ENCODE measurements at places on chromosomes 3 and 15.
A peak's percentile ranks its signal among the peaks of the same experiment; 100 is the strongest.

DNA sequence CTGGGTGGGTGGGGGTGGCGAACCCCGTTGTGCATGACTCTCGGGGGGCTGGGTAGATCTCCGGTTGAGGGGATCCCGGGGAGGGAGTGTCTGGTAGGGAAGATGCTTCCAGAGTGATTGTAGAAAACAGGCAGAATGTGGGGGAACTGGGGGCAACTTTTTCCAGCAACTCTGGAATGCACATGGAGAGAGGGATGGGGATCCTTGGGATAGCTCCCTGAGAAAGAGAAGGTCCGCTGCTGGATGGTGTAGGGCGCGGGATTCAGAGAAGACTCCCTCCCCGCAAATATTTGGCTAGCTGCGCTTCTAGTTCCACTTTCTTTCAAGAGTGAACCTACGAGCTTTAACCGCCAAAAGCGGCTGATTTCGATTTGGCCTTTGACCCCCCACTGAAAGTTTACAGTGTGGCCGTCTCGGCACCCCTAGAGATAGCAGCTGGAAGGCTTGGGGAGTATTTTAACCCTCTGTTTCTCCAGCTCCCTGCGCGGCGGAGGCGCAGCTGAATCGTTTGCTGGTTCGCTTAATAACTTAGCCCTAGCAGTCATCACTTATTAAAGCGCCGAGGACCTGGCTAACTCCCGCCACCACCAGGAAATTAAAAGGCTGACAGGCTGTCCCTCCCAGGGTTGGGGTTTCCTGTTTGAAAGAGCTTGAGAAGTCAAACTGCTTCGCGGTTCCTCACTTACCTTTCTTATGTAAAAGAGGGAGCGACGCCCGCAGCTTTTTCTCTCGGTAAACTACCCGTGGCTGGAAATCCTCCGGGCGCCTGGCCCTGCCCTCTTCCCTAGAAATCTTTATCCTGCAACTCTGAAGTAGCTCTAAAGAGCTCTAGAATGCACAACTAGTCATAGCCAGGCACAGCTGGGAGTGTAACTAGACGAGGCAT lies 1.2 kb downstream of the PHLDB2 start:
- DNase-seq: peak; percentile 68

DNA sequence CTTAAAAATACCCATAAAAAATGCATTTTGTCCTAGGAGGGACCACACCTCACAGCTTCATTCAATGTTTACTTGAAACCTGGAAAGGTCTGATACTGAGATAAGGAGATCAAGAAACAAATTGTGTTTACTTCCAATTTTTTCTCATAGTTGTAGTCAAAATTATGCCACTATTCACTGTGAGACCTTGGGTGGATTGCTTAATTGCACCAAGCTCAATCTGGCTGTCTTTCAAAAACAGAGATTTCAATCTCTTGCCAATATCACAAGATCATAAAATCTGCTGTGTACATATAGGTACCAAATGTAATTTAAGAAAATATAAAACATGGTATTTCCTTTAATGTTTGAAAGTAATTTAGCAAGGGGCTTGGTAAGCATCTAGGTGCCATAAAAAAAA lies 186.4 kb upstream of the THBS1 start:
- no peak for DNase-seq

- DNase-seq: no peak
These were observed 29.3 kb upstream of the XYLB start for GRCh38 chr3:38317192-38317759.

GRCh38 chr3:10074666-10075065 lies 33.4 kb downstream of the FANCD2OS start:
- DNase-seq: no peak

GRCh38 chr3:151556596-151556995 lies 95.7 kb upstream of the IGSF10 start:
- no peak for DNase-seq

- no peak for DNase-seq
These were observed 400.8 kb upstream of the PROK2 start for GRCh38 chr3:72185549-72186399.

GRCh38 chr15:52796753-52797520 lies 6.8 kb upstream of the ONECUT1 start:
- DNase-seq: no peak

DNA sequence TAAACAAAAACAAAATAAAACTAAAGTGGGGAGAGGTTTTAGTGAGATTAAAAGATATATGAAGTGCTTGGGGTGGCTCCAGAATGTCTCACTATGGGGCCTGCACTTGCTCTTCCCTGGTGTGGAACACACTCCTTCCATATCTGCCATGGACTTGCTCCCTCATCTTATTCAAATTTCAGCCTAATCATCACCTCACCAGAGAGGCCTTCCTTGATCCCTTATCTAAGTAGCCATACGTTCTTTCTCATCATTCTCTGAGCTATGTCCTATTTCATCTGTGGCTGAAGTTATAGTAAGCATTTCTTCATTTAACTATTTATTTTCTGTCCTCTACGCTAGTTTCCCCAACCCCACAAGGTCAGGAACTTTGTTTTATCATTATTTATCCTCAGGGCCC lies 511.7 kb downstream of the NTRK3 start:
- no peak for DNase-seq

GRCh38 chr3:123098426-123099330 lies 31.9 kb downstream of the PDIA5 start:
- DNase-seq: peak; percentile 36

- no peak for DNase-seq
These were observed 5.9 kb downstream of the RPUSD3 start for GRCh38 chr3:9837701-9838582.

DNA sequence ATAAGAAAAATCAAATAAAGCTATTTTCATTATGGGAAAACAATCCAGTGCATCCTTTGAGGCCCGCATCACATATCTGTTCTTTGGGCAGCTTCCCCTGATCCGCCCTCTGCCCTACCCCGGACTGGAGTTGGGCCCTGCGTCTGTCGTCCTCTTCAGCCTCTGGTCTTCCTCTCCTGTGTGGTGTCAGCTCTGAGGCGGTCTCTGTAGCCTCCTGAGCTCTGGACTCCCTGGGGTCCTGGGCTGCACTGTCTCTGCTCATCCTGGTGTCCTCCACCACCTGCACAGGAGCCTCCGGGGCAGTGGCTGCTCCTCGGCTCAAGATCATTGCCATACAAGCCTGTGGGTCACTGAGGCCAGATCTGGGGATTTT lies 7.4 kb upstream of the SNX22 start:
- DNase-seq: no peak

- peak; percentile 10 for DNase-seq
These were observed 164.0 kb downstream of the IL20RB start for GRCh38 chr3:137121704-137122314.

DNA sequence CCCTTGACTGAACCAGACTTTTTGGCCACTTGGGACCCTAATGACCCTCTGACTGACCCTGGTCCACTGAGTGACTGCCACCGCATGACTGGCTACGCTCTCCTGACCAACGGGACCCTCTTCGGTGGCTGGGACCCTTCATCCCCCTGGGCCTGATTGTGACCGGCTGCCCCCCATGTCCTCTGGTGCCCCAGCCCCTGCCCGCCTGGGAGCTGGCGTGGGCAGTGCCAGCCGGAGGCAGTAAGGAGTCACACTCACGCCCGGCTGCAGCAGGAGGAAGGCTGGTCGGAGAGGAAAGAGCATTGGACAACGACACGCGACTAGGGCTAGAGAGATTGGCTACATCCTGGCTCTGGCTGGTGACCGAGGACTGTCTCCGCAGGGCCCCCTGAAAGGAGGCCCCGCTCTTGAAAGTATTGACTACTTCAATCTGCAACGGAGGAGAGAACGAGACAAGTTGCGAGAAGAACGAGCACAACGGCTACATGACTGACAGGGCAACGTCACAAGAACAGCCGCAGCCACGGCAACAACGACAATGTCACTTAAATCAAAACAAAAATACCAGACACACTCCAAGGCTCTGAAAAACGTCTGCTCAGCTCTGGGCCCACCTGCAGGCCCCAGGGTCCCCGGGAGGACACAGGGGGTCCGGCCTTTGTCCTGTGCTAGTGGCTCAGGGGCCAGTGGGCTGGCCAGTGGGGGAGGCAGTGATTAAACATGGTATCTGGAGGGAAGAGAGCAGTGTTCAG lies 15.1 kb upstream of the SEC13 start:
- DNase-seq: no peak

GRCh38 chr3:61333192-61333961 lies 82.1 kb upstream of the FHIT start:
- DNase-seq: no peak

DNA sequence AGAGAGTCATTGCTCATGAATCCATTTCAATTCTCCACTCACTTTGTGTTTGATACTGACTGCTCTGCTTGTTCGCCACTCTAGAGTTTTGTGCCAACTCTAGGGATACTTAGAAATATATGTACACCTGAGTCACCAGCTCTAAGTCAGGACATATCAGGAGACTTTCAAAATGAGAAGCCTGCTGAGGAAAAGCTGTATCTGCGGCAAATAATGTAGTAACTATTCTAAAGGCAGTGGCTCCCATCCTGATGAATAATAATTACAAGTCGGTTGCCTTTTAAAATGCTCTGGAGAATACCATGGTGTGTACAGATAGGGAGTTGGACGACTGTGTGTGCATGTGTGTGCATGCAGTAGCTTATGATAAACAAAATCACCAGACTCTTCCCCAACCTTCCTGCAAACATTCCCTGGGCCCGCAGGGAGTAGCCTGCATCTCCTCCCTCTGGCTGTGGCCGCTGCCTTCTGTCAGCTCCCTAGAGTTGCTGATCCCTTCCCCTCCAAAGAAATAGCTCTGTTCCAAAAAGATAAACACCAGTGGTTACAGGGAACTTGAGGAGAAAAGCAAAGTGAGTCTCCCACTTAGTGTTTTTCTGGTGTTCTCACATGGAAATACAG lies 346.3 kb upstream of the UMPS start:
- no peak for DNase-seq

- DNase-seq: no peak
These were observed 13.6 kb upstream of the COMMD2 start for GRCh38 chr3:149765762-149766334.

- DNase-seq: no peak
These were observed 8.5 kb downstream of the MRAS start for GRCh38 chr3:138356730-138357405.

DNA sequence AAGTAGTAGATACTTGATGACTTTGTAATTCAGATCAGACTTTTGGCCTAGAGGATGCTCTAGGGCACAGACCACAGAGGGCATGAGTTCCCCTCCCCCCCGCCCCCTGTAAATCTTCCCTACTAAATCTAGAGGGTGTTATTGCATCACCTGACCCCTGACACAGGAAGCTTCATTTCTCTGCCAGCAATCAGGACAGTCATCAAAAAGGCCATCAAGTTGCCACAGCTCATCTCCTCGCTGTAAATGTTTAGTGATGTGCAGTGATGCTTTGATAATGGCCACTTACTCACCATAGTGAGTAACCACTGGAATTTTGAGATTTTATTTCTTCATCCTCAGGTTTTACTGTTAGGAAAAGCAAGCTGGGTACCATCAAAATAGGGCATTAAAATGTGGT lies 289.2 kb upstream of the CHRM5 start:
- no peak for DNase-seq

DNA sequence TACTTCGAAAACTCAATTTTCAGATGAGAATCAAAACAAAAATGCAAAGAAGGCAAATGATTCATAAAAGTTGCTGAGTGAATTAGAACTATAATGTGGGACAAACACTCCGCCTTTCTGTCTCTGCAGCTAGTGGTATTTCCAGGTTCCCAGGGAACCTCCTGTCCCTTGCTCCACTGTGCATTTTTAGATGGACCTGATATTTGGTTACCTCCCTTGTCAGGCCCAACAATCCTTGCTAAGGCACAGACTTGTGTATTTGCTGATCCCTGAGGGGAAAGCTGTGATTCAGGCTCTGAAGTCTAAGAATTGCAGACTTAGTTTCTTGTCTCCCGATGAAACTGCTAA lies 162.7 kb downstream of the LPP start:
- no peak for DNase-seq

GRCh38 chr15:82159922-82160321 lies 102.6 kb downstream of the EFL1 start:
- DNase-seq: no peak

- DNase-seq: no peak
These were observed 25.3 kb downstream of the BHLHE40 start for GRCh38 chr3:5004319-5005152.

GRCh38 chr3:111333642-111334041 lies 208.4 kb upstream of the CD96 start:
- peak; percentile 3 for DNase-seq

DNA sequence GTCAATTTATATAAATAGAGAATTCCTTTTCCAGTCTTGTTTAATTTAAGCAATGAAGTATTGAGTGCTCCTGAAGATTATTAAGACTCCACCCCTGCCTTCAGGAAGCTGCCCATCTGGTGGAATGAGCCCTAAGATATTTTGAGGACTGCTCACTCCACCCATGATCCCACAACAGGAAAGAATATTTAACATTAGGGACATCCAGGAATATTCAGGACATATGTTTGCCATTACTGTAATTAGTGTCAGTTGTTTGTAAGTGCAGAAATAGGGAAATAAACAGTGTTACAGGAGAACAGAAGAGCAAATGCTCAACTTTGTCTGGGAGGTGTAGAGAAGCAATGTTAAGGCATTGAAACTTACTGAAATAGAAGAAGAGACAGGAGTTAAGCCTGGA lies 375.0 kb downstream of the ROBO2 start:
- DNase-seq: no peak

DNA sequence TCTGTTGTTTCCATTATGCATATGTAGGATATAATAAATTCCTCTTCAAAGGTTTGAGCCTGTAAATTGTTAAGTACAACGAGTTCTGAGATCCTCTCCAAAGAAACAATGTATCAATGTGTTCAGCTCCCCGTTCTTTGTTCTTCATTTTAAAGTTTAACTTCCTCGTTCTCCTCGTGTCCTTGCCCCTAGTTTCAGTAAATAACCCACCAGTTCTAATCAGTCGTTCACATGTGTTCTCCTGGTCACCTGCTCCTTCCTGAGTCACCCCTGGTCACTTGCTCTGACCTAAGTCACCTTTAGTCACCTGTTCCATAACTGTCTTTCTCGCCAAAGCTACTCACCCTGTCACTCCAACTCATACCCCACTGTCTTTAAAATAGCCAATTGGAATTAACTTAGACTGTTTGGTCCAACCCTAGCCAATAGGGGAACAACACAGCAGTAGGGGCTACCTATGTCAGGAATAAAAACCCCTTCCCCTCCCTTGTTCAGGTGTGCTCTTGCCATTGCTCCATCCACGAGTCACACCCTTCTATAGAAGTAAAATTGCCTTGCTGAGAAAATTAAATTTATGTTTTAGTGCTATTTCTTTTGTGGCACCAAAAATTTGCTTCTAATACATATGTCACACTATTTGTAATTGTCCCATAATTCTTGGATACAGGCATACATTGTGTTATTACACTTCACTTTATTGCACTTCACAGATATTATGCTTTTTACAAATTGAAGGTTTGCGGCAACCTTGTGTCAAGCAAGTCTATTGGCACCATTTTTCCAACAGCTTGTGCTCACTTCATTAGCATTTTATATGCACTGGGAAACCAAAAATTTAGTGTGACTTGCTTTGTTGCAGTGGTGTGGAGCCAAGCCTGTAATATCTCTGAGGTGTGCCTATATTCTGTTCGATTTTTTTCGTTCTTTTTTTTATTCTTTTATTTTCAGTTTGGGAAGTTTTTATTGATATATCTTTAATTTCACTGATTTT lies 15.3 kb upstream of the MCF2L2 start:
- DNase-seq: no peak

GRCh38 chr3:45807133-45807532 lies 10.8 kb upstream of the SLC6A20 start:
- no peak for DNase-seq
